ENCODE measurements at places on chromosomes 5 and 9. TPM values are rescaled to one million over a fixed set of nuclear protein-coding genes. Genes with fewer than 3 reads are reported as not detected.

The FCN1 gene
- 0.30 TPM for total RNA-seq

The SLC35A4 gene
- 62.2 TPM for total RNA-seq

DNA sequence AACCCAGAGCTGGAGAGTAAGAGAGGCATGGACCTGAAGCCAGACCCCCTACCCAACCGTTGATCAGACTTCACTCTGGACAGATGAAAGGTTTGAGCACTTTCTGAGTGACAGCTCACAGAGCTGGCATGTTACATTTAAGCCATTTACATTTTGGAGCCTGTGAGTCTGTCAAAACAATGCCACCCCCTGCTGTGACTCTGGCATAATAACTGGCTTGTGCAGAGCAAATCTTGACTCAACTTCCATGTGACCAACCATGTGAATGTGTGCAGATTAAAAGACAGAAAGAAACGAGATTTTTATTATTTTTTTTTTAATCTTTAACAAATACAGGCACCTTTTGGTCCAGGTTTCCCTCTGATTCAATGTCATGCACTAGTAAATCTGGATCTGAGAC is 48.5 kb downstream of the MFAP3 start:
- no peak for DNase-seq

GRCh38 chr5:81552852-81553566 is 159.1 kb upstream of the ACOT12 start:
- no peak for DNase-seq

DNA sequence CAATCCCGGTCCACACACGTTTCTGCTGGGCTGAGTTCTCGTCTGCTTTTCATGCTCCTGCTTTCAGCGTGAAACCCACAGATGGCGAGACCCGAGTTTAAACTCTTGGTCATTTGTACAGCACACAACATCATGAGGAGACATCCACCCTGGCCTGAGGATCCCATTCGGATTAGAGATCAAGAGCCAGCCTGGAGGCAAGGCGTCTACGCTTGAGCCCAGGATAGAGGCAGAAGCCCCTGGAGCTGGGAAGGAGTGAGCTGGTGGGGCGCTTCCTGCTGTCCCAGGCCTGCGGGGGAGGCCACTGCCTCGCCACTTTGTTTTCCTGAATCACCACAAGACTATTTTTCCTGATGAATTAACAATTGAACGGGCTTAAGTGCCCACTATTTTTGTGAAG is 281.9 kb upstream of the IRX4 start:
- DNase-seq = peak; percentile 46

DNA sequence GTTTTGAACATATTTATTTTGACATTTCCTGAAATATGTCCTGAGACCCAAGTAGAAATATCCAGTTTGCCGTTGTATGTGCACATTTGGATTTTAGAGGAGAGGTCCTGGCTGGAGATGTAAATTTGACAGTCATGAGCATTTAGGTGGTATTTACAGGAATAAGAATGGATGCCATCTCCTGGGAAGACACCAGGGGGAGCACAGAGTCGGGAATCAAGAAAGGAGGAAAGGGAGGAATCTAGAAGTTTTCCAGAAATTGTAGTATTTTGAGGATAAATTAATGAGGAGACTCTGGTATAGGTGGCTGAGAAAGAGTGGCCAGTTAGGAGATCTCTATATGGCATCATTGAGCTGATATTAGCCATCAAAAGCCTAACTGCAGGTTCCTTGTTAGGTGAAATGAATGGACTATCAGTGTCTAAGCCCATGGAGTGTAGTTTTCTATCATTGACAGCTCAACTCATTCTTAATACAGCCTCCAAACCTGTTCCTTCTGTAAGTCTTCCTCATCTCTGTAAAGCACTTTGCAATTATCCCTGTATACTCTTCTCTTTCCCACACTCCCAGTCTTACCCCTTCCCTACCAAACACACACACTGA is 7.2 kb downstream of the GAPT start:
- no peak for DNase-seq

- DNase-seq = no peak
Observed at GRCh38 chr5:38453921-38454320, 102.5 kb downstream of the LIFR start.

DNA sequence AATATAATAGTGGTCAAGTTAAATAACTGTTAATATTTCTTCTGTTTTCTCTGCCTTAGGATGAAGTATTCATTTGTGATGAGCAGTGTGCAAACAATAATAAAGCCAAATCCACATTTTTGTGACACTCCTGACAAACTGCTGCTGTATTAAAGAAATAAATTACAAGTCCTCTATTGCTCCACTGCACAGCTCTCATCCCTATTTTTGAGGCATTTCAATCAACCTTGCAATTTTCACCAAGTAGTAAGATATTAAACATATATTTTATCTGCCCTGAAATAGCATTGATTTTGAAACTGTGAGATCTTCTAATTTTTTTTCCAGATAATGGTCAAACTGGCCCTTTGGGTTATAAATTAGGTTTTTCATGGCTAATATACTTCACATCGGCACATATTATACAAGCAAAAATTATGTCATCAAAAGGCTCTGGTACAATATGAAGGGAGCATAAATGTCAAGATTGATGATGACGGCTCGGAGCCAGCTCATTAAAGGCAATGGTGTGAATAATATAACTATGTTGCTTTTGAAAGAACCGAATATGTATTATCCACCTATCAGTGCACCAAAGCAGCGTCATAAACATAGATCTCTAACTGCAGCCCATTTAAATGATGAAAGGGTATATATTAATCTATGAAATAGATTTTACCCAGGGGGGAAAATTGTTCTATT is 764.9 kb downstream of the DNAH5 start:
- no peak for DNase-seq

- DNase-seq = no peak
Observed at GRCh38 chr9:99954819-99955218, 48.4 kb downstream of the STX17 start.

GRCh38 chr5:96318569-96319110 is 114.4 kb downstream of the PCSK1 start:
- no peak for DNase-seq

GRCh38 chr5:175692235-175692995 is 34.5 kb downstream of the HRH2 start:
- no peak for DNase-seq

DNA sequence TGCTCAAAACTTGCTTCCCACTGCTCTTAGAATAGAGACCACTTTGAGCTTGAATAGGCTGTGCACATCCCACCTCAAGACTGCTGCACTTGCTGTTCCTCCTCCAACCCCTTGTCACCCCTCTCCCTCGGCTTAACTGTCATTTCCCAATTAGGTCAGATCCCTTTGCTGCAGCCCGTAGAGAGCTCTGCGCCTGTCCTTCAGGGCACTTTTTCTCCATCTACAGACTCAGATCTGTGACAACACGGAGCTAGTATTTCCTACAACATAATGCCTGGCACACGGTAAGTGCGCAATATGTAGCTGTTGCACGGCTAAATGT is 485 bp upstream of the HABP4 start:
- DNase-seq = no peak

- peak; percentile 41 for DNase-seq
Observed at GRCh38 chr9:129313331-129313955, 135.4 kb upstream of the IER5L start.

All from suprapubic skin (tissue), 4 donors.